Left ventricle myocardium inferior (tissue), 1 donor: ENCODE measurements at places on chromosomes 11 and 22. TPM values are rescaled to one million over a fixed set of nuclear protein-coding genes. Genes with fewer than 3 reads are reported as not detected.

The IL10RA gene
- total RNA-seq = 5.0 TPM

DNA sequence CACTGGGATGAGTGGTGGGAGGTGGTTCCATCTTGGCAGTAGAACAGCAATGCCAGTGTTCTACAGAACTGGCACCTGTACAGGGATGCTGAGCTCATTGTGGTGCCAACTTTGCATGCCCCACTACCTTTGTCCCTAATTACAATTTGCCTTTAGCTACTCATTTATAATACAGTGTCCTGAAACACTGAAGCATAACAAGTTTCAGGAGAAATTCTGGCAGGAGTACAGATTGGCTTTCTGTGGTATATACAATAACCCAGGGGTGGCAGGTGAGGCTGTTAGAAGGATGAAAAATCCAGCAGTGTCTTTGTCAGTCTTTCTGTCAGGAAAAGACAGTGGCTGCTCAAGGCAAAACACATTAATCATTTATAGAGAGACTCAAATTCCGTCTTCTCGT is 240.3 kb downstream of the FAM76B start:
- no peak for DNase-seq

DNA sequence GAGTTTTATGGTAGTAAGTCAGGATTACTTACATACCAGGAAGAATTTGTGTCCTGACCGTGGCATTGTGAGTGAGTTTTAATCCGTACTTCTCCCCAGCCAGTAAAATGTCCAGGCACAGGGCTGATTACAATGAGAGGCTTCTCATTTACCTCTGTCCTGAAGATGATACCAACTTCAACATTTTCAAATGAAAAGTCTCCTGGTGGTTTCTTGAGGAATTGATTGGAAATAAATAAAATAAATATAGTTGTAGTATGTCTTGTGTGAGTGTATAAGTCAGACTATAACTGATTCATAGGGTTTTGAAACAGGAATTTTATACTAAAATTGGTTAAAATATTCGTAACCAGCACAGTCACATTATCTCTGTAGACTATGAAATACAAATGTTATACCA is 382.5 kb downstream of the ETS1 start:
- no peak for DNase-seq

The MRGPRF gene
- 3.9 TPM for total RNA-seq

The ART1 gene
- 0.58 TPM for total RNA-seq

GRCh38 chr11:71977743-71978418 is 20.8 kb upstream of the IL18BP start:
- DNase-seq = no peak

GRCh38 chr11:68979931-68980775 is 633 bp downstream of the MRGPRD start:
- DNase-seq = no peak

The TYR gene
- total RNA-seq = not detected

The ASRGL1 gene
- 4.6 TPM for total RNA-seq

- DNase-seq = no peak
These were observed 38.0 kb downstream of the TMEM45B start for GRCh38 chr11:129853518-129854231.

DNA sequence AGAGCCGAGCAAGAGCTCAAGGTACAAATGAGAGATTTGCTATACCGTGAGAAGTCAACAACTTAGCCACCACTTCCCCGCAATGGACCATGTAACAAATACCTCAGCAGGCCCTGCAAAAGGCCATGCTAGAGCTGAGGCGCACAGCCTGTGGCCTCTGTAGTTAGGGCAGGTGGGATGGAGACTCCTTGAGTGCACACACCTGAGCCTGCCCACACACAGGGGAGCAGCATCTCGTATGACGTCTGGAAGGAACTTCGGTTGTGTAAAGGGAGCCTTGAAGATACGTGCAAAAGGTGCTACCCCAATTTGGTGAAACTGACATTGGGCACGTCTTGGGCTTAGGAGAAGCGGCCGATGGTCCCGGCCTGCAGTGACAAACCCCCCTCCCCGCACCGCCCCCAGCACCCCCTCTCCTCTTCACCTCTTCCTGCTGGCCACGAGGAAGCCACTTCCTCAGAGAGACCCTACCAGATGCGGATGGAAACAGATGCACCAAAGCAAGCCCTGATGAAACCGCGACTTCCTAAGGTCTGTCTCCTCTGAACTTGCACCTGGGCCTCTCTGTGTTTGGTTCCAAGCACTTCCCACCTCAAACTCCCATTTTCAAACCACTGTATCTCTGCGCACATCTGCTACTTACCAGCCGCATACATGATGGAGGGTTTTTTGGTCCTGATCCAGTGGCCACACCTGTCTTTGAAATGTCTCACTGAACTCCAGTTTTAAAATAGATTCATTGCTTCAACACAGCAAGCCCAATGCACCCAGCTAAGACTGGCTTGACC is 10.6 kb downstream of the CDPF1 start:
- no peak for DNase-seq

The SPTBN2 gene
- total RNA-seq = 0.77 TPM

DNA sequence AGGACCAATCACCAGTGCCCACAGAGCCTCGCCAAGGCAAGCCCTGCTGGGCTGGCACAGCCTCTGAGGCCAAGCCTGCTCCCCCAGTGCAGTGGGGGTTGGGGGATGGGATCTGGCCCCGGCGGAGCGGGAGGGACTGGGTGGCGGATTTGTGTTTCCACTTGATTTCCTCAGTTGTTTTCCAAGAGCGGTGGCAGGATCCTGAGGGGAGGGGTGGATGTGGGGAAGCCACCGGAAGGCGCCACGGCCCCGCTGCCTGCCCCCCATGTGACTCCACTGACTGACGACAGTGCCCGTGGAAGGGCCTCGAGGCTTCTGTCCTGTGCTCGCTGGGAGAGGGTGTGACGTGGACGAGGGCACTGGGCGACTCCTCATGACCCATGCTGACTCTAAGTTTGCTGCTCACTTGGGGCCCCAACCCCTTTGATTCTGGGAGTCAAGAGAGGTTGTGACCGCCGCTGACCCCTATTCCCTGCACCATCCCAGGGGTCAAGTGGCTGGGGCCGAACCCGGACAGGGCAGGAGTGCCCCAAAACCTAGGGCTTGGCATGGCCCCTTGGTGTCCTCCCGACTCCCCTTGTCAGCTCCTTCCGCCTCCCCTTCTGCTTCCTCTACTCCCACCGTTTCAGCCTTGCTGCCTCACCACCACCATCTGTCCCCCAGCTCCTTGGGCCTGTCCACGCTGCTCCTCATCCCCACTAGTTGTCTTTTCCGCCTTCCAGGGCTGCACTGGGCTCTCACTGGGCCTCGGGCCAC is 23.5 kb upstream of the PICK1 start:
- no peak for DNase-seq

- no peak for DNase-seq
These were observed 3.7 kb downstream of the RPL27A start for GRCh38 chr11:8686325-8686724.

DNA sequence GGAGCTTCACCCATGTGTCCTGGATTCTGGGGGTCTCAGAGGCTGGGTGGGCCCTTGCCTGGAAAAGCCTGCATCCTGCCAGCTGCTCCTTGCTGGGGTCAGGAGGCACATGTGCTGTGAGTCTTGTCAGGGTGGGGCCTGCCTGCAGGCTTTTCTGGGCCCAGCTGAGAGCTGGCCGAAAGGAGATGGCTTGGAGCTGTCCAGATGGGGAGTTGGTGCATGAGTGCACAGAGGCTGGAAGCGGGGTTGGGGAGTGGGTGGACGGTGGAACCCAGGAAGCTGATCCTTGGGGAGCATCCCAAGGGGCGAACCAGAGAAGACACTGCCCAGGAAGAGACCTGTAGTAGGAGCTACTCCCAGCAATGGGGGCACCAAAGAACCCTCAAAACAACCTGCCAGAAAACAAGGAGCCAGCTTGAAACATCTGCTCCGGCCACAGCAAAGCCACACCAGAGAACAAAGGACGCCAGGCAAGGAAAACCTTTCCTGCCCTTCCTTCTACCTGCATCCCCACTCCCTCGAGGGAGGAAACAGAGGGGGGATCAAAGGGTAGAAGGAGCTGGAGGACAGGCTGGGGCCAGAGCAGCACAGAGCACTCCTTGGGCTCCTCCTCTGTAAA is 8.2 kb upstream of the KCTD17 start:
- no peak for DNase-seq

DNA sequence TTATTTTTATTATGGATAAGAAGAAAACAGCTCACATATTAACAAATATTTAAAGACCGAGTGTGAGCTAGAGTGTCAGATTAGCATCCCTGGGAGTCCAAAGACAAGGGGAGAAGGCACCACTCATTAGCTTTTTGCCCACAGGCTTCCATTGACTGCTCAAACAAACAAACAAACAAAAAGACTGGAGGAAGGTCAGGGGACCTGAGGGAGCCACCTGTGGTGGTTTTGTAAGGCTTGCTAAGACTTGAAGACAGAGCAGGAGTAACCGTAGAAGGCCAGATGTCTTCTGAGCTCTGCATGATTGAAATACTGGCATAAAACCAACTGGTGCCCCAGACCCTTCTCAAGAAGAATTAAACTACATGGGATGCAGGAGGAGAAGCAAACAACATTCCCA is 395.2 kb upstream of the CNTN5 start:
- no peak for DNase-seq

The MAPK8IP2 gene
- total RNA-seq = 0.33 TPM

The FOLR2 gene
- 20.9 TPM for total RNA-seq

The KRTAP5-9 gene
- total RNA-seq = not detected

DNA sequence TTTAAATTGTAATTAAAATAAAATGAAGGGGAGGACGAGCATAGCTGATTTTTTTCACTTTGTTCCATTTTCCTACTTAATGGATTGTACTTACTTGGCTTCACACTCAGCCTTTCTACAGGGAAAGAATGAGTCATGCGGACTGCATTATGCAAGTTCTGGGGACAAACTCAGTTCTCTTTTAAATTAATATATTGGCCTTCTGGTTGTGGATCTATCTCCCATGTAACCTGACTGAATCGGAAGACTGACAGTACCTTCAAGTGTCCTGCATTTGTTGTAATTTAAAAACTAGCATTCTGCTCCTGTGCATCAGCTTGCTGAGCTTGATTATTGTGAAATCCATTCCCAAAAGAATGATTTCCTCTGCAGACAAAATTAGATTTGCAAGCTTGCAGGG is 12.2 kb downstream of the OR8D1 start:
- DNase-seq = no peak

- DNase-seq = no peak
These were observed 3.3 kb upstream of the RAG1 start for GRCh38 chr11:36564376-36565030.

The OR52N4 gene
- not detected for total RNA-seq

- DNase-seq = no peak
These were observed 115.4 kb downstream of the KIAA1671 start for GRCh38 chr22:25067851-25068421.

- peak; percentile 35 for DNase-seq
These were observed 108.2 kb upstream of the CD44 start for GRCh38 chr11:35030716-35031213.

The PATE2 gene
- not detected for total RNA-seq

The DGCR6 gene
- 13.9 TPM for total RNA-seq

The PPP6R2 gene
- total RNA-seq = 38.6 TPM

The TSPAN32 gene
- 27.1 TPM for total RNA-seq

- DNase-seq = no peak
These were observed 189.4 kb downstream of the CEP164 start for GRCh38 chr11:117517097-117517496.
